ENCODE measurements at places on chromosomes 12 and 14.

DNA sequence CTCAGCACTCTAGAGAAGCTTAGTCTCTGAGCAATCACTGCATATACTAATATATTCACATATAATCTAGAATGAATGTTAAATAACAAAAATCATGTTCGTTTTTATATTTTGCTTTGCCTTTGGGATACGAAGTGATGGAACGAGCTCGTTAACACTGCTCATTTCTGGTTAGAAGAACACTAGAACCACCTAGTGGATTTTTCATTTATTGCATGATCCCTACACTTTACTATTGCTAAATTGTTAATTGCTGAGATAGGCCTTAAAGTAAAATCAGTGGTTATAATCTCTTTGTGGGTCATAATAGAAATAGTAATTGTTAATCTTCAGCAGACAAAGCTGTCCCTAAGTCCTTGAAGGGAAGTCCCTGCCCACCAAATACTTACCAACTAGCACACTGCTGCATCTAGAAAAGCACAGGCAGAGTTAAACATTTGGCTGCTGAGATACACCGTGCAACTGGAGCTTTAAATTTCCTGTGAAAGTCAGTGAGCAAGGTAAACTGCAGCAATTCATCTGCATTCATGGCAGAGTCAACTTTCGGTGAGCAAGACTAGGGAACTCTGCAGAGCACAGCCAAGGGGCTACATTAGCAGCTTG, 353.7 kb downstream of the APAF1 start:
- DNase-seq = peak; percentile 73

DNA sequence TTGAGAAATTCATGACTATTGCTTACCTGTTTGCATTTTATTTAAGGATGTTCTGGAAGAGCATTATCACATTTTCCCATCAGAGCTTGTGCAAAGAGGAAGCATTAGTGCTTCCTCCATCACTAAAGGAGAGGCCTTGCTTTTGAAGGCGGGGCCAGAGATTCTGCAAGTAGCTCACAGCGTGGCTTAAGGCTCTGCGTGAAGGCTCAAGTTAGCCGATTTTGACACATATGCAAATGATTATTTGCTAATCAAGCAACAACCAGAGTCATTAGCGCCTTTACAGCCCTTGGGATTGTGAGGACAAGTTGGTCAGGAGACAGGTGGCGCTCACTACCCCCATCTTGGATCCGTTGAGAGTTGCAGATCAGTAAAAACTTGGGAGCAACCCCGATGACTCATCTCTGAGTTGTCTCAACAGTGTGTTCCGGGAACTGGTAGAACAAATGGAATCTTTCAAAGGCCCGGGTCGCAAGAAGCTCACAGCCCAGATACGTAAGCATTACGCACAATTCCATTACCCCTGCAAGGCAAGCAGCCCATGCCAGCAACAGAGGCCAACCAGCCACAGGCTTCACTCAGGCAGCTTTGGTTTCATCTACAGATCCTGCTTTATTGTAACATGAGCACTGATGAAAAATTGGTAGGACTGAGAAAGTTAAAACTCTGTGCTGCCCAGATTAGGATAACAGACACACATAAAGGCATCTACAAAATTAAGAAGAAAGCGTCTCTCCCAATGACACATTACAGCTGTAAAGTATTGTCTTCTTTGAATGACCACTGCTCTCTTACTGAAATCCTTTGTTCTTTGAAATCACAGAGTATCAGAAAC, 34.9 kb upstream of the SPTSSA start:
- DNase-seq = peak; percentile 57

- DNase-seq = no peak
These were observed 231.6 kb downstream of the CACNA1C start for GRCh38 chr12:2284321-2284813.

GRCh38 chr12:44101475-44101874, 265.6 kb downstream of the TMEM117 start:
- no peak for DNase-seq

GRCh38 chr12:49609059-49609874, 3.8 kb upstream of the FAM186B start:
- no peak for DNase-seq

DNA sequence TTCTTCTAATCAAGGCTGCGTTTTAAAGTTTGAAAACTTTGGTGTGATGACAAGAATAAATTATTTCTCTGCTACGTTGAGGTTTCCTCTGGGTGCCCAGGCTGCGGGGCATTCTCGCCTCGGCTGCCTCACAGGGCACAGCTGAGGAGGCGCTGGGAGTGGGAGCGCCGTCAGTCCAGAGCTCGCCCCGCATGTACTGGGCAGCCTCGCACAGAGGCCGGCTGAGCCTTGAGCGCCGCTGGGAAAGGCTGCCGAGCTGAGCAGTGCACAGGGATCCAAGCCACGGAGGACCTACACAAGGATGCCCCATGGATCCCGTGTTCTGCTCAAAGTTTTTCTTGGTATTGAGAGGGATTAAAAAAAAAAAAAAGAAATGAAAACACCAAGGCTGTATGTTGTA, 11.6 kb downstream of the RFX4 start:
- peak; percentile 32 for DNase-seq

DNA sequence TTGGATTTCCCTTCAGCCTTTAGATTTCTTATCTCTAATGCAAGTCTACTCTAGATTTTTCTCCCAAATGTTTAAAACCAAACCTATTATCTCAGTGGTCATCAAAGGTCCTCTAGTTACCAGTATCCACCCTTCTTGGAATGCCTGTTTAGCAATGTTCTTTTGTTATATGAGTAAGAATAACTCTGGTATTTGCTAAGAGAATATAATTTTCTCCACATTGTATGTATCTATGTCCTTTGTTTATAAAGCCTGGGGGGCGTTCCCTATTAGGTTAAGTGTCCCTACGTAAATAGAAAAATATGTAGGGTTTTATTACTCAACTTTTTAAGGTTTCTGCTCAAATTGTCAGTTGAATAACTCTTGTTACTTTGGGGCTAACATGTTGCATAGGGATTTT, 27.3 kb downstream of the PPM1A start:
- no peak for DNase-seq

- DNase-seq = no peak
These were observed 50.2 kb downstream of the FOXN4 start for GRCh38 chr12:109258607-109259544.

- no peak for DNase-seq
These were observed 21.6 kb downstream of the NCOR2 start for GRCh38 chr12:124545508-124546418.

- DNase-seq = no peak
These were observed 538.9 kb upstream of the FLRT2 start for GRCh38 chr14:84991021-84991420.

DNA sequence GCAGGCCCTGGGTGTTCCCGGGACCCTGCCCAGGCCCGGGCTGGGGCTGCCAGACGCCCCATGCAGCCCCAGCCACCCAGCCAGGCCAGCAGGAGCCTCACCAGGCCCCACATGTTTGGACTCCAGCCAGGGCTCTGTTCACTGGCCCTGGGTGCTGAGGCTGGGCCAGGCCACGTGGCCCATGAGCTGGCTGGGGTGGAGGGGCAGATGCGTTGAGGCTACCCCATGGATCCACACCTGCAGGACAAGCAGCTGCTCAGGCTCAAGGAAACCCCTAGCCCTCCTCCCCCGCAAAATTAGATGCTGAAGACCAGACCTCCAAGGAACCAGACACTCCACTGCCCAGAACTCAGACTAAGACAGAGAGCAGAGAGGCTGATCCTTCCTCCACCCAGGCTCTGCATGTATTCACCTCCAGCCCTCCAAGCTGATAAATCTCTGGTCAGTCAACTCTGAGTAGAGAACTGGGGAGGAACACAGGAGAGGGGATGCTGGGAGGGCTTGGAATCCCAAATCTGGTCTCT, 1.6 kb downstream of the CDH24 start:
- DNase-seq = no peak

GRCh38 chr14:99603471-99604277, at the start of gene CCDC85C:
Gene CCDC85C, minus strand, starts transcription at chr14:99604207. Its CDS starts 248 bp downstream, at chr14:99603959.
- no peak for DNase-seq

GRCh38 chr12:5066251-5066650, 22.6 kb downstream of the KCNA5 start:
- no peak for DNase-seq

DNA sequence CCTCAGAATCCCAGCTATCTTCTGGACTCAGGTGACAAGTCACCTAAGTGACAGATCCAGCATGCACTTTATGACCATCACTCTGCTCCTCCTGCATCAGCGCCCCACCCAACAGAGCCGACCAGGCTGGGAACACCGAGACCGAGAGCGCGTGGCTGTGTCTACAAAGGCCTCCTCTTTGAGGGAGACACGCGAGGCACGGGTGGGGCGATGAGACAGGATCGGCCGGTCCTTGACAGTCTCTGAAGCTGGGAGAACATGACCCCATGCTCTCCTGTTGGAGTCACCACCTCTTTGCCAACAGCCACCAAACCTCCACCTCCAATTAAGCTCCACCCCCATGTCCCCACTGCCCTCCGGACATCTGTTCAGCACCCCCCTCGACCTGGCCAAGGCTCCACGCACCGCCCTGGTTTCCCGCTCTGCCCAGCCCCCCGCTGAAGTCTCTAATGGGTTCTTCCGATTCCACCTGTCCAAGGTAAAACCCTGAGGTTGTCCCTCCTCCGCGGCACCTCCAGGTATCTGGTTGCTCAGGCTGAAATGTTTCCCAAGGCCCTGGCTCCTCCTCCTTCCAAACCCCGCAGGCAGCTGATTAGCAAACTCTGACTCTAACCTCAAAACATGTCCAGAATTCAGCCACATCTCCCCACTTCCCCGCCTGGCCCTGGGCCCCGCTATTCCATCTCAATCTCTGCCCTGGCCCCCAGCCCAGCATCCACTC, 31.5 kb downstream of the HSP90AA1 start:
- no peak for DNase-seq

- DNase-seq = no peak
These were observed 83.2 kb downstream of the TTC9 start for GRCh38 chr14:70724944-70725343.

GRCh38 chr12:130195369-130195768, 33.1 kb downstream of the FZD10 start:
- no peak for DNase-seq

DNA sequence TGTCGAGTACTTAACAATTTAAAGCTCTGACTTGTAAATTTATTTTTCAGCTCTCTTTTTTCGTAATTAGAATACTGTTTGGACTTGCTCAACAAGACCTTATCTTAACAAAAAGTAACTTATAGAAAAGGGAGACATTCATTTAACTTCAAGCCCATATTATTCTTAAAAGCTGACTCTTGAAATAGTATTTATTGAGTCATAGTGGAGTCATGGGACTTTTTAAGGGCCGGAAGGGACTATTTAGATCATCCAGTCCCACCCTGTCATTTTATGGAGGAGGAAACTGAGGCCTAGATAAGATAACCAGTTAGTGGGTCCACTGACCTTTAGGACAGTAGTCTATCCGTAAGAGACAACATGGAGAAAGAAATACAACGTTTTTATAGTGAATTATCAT, 1.5 kb downstream of the RAP1B start:
- DNase-seq = no peak

DNA sequence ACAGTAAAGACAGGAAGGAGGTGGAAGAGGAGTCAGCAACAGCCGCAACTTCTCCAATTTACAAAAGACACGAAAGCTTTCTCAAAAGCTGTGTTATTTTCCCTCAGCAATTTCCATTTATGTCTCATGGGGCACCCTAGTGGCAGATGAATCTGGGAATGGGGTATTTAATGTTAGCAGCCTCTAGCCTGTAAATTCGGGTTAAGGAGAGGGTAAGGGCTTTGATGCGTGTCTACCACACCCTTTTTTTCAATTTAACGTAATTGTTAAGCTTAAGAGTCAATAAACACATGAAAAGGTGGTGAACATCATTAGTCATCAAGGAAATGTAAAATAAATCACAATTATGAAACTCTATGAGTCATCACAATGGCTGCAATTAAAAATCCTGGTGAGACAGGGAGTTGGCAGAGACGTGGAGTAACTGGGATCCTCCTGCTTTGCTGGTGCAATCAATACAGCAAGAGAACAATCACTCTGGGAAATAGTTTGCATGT, 986.4 kb downstream of the AACS start:
- DNase-seq = no peak

DNA sequence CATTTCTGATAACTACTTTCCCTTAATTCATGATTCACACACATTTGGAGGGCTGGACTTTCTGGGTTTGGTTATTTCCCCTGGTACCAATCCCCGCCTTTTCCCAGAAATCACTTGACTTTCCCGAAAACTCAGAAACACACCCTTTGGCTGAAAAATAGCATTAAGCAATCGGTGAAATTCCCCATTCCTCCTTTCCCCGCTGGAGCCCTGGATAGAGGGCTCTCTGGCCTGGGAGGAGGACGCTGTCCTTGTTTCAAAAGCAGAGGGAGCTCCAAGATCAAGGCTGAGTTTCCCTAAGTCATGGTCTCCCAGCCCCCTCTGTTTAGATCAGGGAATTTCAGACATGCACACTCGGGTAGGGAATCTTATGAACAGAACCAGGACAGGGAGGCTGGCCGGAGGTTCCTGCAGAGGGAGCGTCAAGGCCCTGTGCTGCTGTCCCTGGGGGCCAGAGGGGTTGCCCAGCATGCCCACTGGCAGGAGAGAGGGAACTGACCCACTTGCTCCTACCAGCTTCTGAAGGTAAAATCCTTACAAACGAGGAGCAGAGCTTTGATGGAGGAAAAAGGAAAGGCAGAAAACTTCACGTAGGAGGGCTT, at the start of gene C1S:
C1S (plus strand) TSS at position 366 of the 602 bp plus-strand sequence. CDS start 1,195 bp downstream, outside the sequence.
- DNase-seq = peak; percentile 62

- no peak for DNase-seq
These were observed 25.3 kb downstream of the VASH1 start for GRCh38 chr14:76786601-76787000.

DNA sequence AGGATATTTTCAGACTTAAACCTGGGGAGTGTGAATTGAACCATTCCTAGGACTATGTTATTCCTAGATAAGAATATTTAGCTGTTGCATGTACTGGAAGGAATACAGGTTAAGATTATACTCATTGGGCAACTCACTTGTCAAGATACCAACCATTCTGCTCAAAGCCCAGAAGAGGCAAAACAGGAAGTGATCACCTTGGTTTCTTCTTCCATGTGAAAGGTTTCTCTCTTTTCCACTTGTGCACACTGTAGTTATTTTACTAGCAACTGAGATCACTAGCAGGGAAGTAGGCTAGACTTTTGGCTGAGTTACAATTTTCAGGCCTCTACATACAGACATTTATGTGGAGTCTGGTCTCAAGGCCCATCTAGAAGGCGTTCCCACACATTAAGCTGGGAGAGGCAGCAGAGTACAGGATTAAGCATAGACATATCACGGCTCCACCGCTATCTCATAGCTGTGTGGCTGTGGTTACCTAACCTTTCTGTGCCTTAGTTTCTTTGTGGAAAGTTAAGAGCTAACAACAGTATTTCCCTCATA, 83.9 kb upstream of the FERMT2 start:
- no peak for DNase-seq

DNA sequence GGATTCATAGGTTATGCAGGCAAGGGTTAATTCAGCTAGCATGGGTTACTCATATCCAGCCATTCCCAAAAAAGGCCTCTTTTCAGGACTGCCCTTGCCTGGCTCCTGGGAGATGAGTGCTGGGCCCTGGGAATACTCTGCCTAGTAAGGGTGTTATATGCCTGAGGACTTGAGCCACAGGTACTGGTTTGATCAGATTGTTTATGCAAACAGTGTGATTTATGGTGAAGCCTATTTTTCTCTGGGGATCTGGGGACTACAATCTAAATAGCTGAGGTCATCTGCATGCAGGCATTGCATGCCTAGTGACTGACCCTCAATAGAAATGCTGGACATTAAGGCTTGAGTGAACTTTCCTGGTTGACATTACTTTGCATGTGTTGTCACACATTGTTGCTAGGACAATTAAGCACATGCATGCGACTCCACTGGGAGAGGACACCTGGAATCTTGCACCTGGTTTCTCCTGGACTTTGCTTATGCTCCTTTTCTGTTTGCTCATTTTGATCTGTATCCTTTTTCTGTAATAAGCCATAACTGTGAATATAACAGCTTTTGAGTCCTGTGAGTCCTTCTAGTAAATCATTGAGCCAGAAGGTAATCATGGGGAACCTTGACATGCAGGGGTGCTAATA, 73.0 kb downstream of the RAD51B start:
- DNase-seq = no peak

All from midbrain (tissue), 1 donor.